ENCODE measurements at places on chromosomes 13 and 19.

- no peak for DNase-seq
These were observed 930.5 kb upstream of the SLITRK1 start for GRCh38 chr13:84812789-84813188.

GRCh38 chr13:69755101-69755500 lies 352.5 kb upstream of the ATXN8OS start:
- DNase-seq, result no peak

DNA sequence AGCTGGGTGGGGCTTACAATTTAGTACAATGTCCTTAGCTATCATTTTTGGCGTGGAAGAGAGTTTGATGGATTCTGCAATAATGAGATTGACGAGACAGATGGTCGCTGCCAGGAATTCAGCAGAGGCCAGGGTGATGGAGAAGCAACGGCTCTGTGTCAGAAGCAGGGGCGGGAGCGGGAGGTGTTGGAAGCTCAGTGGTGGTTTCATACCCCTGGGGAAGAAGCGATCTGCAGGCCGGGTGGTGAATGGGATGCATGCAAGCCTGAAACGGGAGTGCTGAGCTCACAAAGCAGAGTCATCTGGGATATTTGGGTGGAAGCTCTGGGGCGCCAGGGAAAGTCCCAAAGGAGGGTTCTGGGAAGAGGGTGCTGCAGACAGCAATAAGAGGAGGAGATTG lies 370.8 kb downstream of the ZNF536 start:
- DNase-seq, result no peak

- no peak for DNase-seq
These were observed 857.8 kb downstream of the GPC5 start for GRCh38 chr13:92256211-92256610.

DNA sequence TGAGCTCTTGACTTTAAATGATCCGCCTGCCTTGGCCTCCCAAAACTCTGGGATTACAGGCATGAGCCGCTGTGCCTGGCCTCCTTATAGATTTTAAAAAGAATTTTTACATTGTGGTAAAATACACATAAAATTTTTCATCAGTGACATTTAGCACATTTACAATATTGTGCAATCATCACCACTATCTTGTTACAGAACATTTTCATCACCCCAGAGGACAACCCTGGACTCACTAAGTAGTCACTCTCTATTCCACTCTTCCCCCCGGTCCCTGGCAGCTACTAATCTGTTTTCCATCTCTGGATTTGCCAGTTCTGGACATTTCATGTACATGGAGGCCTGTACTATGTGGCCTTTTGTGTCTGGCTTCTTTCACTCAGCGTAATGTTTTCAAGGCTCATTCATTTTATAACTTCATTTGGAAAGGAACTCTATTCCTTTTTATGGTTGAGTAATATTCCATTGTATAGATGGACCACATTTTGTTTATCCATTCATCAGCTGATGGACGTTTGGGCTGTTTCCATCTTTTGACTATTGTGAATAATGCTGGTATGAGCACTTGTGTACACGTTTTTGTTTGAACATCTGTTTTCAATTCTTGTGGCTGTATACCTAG lies 19.9 kb downstream of the MEGF8 start:
- no peak for DNase-seq

GRCh38 chr13:46320821-46321220 lies 66.2 kb downstream of the RUBCNL start:
- no peak for DNase-seq

- DNase-seq, result no peak
These were observed 51.8 kb upstream of the TPM4 start for GRCh38 chr19:16024266-16025107.

DNA sequence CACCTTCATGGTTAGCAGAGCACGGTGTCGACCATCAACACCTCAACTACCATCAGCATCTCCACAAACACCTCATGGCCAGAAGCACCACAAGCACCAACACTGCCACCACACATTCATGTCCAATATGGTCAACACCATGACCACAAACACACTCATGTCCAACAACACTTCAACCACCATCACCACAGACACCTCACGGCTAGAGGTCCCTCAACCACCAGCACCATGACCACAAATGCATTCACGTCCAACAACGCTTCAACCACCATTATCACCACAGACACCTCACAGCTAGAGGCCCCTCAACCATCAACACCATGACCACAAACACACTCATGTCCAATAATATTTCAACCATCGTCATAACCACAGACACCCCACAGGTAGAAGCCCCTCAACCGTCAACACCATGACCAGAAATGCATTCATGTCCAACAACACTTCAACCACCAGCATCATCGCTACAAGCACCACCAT lies 10.2 kb downstream of the TRAPPC5 start:
- no peak for DNase-seq

- no peak for DNase-seq
These were observed 115.4 kb upstream of the TMTC4 start for GRCh38 chr13:100789968-100790367.

GRCh38 chr19:38508507-38508906 lies 75.0 kb downstream of the RYR1 start:
- DNase-seq, result no peak

GRCh38 chr19:16589917-16590316 lies 17.7 kb upstream of the SLC35E1 start:
- peak; percentile 43 for DNase-seq

GRCh38 chr19:21328406-21328805 lies 804 bp downstream of the ZNF708 start:
- peak; percentile 50 for DNase-seq

- no peak for DNase-seq
These were observed 519 bp downstream of the ZNF551 start for GRCh38 chr19:57682226-57682766.

DNA sequence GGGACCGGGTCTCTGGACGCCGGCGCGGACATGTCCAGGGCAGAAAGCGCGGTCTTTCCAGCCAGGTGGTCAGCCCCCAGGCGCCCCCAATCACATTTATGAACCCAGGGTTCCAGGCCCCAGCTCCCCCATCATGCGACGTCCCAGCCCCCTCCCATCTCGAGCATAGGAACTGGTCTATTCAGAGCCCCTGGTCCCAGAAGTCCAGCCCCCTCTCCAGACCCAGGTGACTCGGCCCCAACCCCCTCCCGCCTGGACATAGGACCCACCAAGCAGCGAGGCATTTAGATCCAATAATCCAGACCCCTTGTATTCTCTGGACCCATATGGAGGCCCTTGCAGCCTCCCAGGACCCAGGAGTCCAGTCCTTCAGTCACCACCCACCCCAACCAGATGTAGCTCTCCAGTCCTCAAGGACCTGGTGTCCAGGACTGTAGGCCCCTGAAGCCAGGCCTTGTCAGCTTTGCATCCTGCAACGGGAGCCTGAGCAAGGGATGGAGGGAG lies 501 bp downstream of the APLP1 start:
- no peak for DNase-seq

DNA sequence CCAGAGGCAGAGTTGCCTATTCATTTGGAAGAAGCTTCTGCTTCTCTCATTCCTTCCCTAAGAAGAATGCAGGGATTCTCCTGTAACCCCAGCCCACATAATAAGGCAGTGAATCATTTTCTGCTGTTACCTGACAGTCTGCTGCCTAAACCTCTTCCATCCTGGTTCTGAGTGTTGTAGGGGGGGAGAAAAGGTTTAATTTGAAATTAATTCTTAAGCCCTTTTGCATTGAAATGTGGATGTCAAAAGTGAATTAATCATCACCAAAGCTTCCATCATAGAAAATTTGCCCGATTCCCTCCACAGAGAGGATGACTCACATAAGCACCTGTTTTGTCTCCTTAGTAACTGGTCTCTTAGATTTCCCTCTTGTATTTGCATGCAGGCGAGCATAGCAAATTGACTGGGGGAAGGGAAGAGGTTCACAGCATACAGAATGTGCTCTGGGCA lies 146.7 kb upstream of the FNDC3A start:
- no peak for DNase-seq

DNA sequence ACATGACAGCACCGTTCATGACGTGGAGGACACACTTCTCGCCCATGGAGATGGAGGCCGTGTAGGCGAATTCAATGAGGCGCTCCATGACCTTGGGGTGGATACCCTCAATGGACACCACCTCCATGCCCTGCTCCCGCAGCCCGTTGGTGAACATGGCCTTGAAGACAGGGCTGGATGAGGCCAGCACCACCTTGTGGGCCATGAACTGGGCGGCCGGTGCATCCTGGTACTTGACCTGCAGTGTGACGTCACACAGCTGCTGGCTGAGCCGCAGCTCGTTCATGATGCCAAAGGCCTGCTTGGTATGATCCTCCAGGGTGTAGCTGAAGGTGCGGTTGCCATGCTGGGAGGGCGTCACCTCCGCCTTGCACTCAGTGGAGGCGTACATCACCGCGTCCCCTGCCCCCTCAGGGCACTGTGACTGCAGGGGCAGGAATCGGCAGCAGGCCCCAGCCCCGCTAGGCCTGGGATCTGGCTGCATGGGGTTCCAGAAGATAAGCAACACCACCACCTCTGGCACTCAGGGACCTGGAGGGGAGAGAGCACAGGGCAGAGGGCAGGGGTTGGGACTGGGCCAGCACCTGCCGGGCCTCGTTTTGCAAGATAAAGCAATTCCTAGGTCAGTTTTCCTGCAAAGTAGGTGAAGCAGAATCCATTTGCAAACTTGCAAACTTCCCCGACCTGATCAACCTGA lies 3.5 kb downstream of the KEAP1 start:
- DNase-seq, result no peak

DNA sequence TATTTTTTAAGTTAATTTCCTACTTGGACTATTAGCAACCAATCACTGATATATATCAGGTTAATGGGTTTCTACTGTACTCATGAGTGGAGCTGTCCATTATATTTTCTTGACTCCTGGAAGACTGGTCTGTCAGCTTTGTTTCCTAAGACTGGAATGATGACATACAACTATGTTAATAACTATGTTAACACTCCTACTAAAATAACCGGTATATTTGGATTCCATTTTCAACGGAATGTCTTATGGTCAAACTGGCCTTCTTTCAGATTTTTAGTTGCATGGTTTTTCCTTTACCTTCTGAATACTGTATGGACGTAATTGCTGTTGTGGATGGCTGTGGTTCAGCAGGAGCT lies 45.8 kb upstream of the GPI start:
- DNase-seq, result no peak
